ENCODE measurements at places on chromosomes 3 and 15.

DNA sequence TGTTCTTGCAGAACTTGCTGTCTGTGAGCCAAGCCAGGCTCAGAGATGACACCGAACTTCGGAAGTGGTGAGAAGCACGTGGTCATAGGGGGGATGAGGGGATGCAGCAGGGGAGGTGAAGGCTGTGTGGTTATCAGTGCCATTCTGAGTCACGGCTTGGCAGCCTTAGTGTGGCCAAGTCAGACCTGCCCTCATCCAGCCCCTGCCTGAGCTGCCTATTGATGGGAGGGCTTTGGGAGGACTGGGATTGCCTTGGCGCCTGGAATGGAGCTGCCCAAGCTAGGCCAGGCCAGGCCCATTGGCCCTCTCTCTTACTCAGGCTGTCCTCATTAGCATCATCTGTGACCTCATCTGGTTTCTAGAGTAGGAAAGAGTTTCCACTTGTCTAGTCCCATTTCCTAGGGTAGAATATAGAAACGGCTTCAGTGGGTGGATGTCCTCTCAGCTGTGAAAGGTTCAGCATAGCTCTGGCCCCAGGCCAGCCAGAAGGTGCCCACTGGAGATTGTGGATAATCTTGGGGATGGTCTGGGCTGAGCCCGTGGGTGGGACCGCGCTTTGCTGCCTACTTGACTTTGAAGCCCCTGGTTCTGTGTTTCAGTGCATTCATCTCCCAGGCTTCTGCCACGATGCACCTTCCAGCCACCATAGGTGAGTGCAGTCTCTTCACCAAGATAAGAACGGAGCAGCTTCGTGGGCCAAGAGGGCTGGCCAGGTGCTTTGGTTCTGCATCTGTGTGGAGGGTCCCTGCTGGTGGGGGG lies 7.2 kb downstream of the FAH start:
- DNase-seq = no peak

GRCh38 chr15:98904544-98904943 lies 103.0 kb downstream of the PGPEP1L start:
- DNase-seq = no peak

DNA sequence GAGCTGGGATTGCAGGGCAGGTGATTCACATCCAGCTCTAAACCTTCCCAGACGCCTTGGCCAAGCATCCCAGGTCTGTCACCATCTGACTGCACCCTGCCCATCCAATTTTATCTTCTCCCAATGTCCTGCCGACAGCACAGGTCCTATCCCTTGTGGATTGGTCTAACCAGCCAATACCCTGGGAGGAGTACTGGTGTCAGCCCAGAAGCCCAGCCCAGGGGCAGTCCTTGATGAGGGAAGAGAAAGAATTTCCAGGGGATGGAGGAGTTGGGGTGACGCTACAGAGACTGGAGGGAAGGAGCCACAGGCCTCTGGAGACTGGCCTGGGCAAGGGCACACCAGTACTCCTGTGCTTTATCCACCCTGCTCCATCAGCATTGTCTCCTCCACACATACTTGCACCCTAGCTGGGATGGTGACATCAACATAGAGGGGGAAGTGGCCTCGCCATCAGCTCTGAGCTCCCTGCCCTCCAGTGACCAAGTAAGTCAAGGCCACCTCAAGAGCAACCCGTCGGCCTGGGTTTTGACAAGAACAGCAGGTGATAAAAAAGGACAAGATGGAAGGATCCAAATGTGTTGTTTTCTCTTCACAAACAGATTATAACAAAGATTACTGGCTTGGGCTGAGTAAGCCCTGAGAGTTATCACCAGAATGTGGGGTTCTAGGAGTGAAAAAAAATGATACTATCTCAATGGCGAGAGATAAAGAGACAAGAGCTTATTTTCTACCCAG lies 114.6 kb downstream of the AQP9 start:
- DNase-seq = no peak

DNA sequence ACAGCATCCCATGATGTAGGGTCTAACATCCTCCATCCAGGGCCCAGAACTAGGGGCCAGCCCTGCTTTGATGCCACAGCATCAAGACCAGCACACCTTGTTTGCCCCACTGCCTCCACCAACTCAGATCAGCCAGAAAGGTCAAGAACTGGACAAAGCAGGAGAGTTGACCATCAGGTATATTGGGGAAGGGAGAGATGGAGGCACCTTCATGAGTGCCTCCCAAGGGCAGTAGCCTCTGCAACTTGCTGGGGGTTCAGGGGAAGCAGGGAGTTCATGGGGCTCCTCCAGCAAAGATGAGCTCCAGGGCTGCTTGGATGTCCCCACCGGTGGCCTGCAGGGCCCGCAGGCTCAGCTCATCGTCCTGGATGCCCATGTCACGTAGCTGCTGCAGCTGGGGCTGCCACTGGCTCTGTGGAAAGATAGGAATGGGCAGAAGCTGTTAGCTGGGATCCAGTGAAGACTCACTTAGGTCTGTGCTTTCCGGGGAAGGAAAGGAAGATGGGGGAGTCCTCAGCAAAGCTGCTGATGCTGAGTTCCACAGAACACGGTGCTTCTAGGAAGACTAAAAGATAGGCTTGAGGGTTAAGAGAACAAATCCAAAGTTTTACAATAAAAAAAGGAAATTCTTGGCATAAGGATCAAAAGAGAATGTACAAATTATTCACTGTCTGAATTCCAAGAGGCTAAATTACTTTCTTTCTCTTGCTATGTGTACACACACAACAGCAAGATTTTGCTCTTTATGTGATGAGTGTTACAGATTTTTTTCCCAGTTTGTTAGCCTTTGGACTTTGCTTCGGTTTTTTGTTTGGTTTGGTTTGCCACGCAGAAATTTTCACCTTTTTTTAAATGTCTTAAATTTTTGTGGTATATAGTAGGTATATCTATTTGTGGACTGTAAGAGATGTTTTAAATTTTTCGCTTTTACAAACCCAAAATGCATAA lies 12.3 kb upstream of the SEMA7A start:
- no peak for DNase-seq

GRCh38 chr3:157086060-157086750 lies 73.7 kb downstream of the CCNL1 start:
- no peak for DNase-seq

DNA sequence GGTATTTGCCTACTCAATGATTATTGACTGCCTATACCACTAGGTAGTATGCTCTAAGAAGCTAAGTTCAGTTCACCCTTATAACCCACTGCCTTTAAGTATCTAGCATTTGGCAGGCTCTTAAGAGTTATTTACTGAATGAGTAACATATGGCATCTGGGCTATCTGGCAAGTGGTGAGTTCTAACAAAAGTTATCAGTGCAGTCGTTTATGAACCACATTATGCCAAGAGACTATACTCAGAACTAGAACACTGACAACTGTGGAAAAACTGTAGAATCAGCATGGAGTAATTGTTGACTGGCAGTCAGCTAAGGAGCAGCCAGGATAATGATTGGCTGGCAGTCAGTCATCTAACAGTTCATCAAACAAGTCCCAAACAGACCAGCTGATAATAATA lies 25.8 kb downstream of the RAF1 start:
- no peak for DNase-seq

GRCh38 chr3:136914739-136915138 lies 43.0 kb upstream of the IL20RB start:
- no peak for DNase-seq

- DNase-seq = no peak
These were observed 131.3 kb upstream of the KCNMB2 start for GRCh38 chr3:178404961-178405360.

DNA sequence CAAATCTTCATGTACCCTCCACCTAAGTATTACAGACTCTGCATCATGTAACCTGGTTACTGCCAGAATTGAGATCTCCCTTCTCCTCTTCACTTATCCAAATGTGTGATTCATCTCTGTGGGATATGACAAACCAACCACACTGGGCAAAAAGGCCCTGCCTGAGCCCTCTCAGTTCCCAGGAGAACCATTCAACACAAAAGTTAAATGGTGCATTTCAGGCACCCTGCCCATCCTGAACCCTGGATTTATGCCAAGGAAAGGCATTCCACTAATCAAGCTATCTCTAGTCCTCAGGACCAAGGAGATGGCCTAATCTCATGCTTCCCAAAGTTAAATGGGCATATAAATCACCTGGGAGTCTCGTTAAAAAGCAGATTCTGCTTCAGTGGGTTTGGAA lies 108.5 kb downstream of the TNIK start:
- no peak for DNase-seq

- DNase-seq = no peak
These were observed 35.4 kb downstream of the MBNL1 start for GRCh38 chr3:152304160-152304559.

- no peak for DNase-seq
These were observed 8.9 kb upstream of the EOMES start for GRCh38 chr3:27730774-27731659.

GRCh38 chr3:9223672-9224071 lies 25.8 kb downstream of the SRGAP3 start:
- no peak for DNase-seq

GRCh38 chr15:92839696-92840095 lies 60.4 kb upstream of the CHD2 start:
- no peak for DNase-seq

DNA sequence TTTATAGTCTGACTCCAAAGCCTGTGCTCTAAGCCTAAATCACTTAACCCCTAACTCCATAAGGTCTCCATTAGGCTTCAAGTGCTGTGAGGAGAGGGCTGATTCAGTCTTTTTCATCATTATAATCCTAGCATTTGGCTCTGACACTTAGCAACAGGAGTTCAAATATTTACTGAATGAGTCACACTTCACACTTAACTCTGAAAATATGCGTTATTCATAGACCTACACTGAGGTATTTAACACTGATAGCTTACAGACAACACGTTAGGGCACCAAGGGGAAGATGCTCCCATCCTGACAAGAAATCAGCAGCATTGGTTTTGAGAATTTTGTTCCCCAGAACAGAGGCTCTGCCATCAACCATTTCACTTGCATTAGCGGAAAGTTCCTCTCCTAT lies 53.5 kb downstream of the MSL2 start:
- no peak for DNase-seq

GRCh38 chr15:60054472-60054871 lies 50.4 kb downstream of the FOXB1 start:
- no peak for DNase-seq

DNA sequence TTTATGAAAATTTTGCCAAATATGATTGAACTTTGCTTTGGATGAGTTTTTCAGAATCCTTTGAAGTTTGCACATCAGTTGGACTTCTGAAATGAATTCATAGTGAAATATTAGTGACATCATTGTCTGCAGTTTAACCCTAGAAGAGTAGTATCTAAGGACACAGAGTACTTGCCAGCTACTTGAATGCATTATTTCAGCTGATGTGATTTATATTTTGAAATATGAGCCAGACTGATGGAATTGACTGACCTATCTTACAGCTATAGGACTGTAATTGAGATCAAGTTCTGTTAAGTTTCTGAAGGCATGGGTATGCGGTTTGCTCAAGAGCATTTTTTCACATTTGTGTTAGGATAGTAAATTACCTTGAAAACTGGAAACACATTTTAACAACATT lies 51.2 kb downstream of the LYSMD4 start:
- DNase-seq = no peak

DNA sequence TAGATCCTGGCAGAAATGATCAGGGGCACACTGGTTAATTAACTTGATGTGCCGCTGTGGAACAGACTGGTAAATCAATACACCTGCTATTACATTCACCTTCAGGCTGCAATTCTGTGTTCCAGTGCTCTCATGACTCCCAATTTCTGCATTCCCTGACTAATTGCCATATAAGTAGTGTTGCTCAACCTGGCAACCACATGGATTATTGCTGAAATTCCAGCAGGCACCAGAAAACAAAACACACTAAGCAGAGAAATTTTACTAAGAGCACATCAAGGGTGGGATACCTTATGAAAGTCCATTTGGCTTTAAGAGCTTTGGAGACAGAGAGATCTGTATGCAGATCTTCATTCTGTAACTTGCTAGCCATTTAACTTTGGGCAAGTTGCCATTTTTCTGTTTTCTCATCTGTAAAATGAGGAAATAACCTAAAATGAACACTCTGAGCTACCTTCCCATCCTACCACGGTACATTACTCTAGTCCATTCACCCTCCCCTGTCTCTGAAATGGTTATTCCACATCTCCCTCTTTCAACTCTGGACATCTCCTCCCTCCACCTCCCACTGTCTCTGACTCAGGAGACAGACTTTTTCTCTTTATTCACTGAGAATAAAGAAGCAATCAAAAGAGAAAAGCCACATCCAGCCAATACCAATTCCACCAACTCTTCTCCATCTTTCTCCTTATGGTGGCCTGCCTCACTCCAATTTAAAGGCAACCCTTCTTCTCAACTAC lies 54.6 kb downstream of the STAC start:
- DNase-seq = no peak

GRCh38 chr3:30597131-30597768 lies 9.2 kb upstream of the TGFBR2 start:
- DNase-seq = no peak

GRCh38 chr3:79161941-79162340 lies 605.9 kb downstream of the ROBO1 start:
- no peak for DNase-seq

DNA sequence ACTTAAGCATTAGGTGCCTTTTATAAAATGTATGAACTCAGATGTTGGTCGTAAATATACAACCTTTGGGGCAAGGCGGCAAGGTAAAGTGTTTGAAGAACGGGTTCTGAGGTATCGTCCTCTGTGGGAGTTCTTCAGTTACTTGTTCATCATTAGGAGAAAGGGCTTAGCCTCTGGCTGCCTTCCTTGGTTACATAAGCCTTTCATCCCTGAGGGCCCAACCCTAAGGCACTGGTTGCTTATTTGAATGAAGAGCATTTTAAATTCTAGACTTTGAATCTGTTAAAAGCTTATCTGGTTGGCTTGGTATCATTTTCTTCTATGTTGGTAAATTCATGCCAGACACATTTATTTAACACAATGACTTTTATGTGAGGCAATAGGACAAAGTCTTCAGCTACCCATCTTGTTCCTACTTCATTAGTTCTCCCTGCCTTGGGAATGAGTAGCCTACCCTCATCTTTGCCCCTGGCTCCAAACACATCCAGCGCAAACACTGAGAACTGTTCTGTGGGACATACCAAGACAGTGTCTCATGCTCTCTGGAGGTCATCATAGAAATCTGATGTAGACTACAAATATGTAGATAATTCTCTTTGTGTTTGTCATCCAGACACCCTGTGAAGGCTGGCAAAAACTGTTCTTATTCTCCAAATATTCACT lies 12.4 kb upstream of the CCDC80 start:
- DNase-seq = no peak

DNA sequence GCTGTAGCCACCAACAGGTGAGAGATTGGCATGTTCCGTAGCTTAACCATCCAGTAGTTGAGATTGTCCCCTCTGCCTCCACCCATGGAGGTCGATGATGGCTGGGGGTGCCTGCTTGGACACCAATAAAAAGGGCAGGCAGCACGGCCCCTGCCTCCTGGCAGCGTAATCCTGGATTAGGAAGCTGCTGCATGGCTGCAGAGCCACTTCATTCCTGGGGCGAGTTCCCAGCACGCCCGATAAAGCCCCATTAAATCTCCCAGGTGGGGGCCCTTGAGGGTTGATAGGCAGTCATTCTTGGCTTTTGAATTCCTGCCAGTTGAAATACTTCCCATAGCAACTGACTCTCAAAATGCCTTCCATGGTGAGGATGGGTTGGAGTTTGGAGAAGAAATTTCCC lies 67.8 kb downstream of the PLXNA1 start:
- no peak for DNase-seq

All from activated T-cell treated with anti-CD3 and anti-CD28 coated beads, Interleukin-2, amount 50 U/mL, for 48 hours (primary cell).